ENCODE measurements at places on chromosomes 16 and 17.

GRCh38 chr17:12648498-12648897, 17.2 kb upstream of the MYOCD start:
- no peak for DNase-seq

DNA sequence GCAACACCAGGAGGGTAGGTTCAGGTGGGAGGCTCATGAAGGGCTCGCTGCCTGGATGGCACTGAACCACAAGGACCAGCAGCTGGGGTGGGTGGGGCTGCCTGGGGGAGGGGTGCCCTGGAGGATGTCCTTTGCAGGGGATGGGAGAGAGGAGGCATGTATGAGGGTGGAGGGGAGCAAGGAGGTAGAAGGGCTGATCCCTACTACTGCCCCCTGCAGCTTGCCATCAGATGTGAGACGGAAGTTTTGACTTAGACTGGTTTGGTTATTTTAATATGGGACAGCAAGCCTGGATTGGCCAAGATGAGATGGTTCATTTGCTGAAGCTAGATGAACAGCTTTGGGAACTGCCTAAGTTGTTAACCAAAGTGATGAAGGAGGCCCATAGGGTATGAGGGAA, 115.9 kb downstream of the SEC14L1 start:
- no peak for DNase-seq

GRCh38 chr17:61574542-61575351, 16.3 kb downstream of the NACA2 start:
- DNase-seq: no peak

GRCh38 chr16:71840052-71840451, 5.7 kb upstream of the ATXN1L start:
- no peak for DNase-seq

DNA sequence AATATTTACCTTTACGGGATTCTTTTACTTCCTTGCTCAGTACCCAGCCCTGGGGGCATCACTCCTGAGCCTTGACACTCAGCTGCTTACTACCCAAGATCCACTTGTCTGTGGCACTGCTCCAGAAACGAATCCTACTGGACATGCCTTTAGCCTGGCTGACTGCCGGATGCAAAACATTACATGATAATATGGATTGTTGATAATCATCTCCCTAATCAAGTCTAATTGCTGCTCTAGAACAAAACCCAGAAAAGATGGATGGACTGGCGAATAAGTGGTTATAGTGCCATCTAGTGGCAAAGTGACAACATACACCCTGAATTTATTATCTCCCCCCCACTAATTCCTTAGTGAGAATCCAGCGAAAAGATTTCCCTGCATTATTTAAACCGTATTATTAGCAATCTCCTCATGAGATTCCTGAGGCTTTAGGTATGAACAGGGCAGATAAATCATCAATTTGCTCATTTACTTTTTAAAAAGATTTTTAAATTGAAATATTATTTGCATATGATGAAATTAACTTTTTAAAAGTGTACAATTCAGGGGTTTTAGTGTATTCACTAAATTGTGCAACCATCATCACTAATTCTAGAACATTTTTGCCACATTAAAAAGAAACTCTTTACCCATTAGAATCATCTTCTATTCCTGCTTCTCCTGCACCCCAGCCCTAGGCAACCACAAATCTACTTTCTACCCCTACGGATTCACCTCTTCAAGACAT, 61.6 kb downstream of the RGS9 start:
- DNase-seq: no peak

DNA sequence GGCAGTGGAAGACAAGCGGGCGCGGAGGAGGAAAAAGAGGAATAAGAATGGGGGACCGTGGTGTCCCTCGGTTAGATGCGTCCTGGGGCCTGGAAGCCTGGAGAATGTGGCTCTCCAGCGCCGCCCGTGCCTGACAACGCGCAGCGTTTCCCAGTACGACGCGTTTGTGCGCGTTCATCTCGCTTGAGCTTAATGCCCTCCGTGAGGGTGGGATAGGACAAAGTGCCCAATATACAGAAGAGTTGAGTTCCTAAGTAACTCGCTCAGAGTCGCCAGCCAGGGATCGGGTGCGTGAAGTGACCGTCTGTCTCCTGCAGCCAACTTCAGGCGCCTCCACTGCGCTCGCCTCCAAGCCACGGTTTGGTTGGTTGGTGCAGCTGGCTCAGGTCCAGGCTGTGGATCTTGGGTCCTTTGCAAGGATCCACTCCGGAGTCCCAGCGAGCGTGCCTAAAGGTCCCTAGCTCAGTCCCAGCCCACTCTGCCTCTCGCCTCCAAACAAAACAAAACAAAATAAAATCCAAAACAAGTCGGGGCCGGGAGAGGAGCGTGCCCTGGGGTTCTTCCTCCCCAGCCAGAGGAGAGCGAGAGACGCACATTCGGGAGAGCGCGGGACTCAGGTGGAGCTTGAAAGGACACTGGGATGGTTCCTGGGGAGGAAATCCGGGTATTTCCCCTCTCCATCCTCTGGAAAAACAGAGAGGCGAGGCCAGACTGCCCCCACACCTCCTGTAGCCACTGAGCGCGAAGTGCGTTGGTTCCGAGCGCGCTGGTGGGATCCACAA, 974 bp downstream of the GALR2 start:
- DNase-seq: no peak

- no peak for DNase-seq
Observed at GRCh38 chr17:28030386-28030785, 12.1 kb upstream of the NLK start.

Data from cerebellar nuclear complex (tissue), 1 donor.